NCI-H1436 treated with DMSO at 0.1 percent for 48 hours (cell line): ENCODE measurements at places on chromosomes 7 and 10.

DNA sequence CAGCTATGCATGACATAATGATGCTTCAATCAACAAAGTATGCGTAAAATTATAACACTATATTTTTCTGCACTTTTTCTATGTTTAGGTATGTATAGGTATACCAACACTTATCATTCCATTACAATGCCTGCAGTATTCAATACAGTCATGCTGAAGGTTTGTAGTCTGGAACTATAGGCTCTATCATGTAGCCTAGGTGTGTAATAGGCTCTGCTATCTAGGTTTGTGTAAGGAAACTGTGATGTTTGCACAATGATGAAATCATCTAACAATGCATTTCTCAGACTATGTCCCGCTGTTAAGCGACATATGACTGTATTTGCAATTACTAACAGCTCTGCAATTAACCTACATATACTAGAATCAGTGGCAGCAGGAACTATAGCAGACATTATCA is 1447.5 kb downstream of the GATA3 start:
- no peak for DNase-seq

GRCh38 chr7:32034052-32034451 is 36.2 kb downstream of the PDE1C start:
- DNase-seq: no peak

GRCh38 chr7:96246919-96247318 is 75.0 kb downstream of the SLC25A13 start:
- DNase-seq: peak; percentile 99

- no peak for DNase-seq
These were observed 7.6 kb upstream of the TMEM236 start for GRCh38 chr10:17744341-17744861.

GRCh38 chr7:142053988-142054387 is 57.5 kb upstream of the MGAM2 start:
- DNase-seq: no peak

- no peak for DNase-seq
These were observed 652 bp downstream of the KAZALD1 start for GRCh38 chr10:101062232-101063049.

GRCh38 chr7:141275350-141275749 is 201.5 kb downstream of the TMEM178B start:
- DNase-seq: no peak

DNA sequence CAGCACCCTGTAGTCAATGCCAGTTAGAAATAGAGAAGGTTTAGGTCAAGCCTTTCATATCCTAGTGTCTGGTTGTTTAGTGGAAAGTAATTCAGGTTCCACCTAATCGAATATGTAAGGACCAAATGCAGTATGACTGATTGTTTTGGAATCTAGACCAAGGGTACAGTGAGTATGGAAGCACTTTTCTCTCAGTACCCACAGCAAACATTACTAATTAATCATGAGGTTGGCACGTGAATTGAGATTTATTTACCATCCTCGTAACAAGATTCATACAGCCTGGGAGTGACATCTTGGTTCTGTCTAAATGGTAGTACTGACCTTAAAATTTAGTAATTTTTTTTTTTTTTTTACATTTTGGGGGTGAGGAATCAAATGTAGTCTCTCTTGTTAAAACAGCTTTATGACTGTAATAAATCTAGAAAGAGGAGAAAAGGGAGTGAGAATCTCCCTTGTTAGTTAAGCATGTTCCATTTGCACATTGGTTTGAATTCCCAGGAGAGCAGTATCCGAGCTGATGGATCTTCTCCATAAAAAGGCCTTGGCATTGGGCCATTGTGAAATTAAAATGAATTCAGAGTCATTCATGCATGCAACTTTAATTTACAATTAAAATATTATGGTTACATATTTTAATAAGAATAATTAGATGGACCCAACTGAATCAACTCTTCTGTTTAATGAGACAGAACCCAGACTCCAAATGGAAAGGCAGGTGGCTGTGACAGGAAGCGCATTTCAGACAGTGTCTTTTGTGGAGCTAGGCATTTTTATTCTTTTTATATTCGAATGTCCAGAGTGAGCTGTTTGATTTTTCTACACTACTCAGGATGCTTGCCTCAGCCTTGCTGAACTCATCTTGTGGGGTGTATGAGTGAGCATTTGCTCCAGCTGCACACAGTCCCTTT is 57.6 kb downstream of the SNX10 start:
- DNase-seq: peak; percentile 82
